ENCODE measurements at places on chromosomes 1 and 21. TPM values are rescaled to one million over a fixed set of nuclear protein-coding genes. Genes with fewer than 3 reads are reported as not detected.

The PLEKHN1 gene
- total RNA-seq, result 0.25 TPM

The CDC42BPA gene
- total RNA-seq, result 51.9 TPM

The TTLL10 gene
- not detected for total RNA-seq

The PIGC gene
- 15.2 TPM for total RNA-seq

The KIF2C gene
- 27.3 TPM for total RNA-seq

The AKNAD1 gene
- total RNA-seq, result 0.56 TPM

The CACNA1S gene
- total RNA-seq, result not detected

The DDR2 gene
- total RNA-seq, result 178 TPM

The GPR157 gene
- 2.8 TPM for total RNA-seq

The CD48 gene
- total RNA-seq, result not detected

The LGR6 gene
- total RNA-seq, result not detected

The ARF1 gene
- 219 TPM for total RNA-seq

The CLCNKA gene
- total RNA-seq, result not detected

The GSTM3 gene
- 57.2 TPM for total RNA-seq
